AG09309 (cell line): ENCODE measurements at places on chromosomes 2 and 18.

GRCh38 chr2:227117852-227118251, 46.2 kb downstream of the COL4A4 start:
- DNase-seq: no peak

- DNase-seq: no peak
These were observed 82.3 kb downstream of the ARL4C start for GRCh38 chr2:234414596-234414995.

DNA sequence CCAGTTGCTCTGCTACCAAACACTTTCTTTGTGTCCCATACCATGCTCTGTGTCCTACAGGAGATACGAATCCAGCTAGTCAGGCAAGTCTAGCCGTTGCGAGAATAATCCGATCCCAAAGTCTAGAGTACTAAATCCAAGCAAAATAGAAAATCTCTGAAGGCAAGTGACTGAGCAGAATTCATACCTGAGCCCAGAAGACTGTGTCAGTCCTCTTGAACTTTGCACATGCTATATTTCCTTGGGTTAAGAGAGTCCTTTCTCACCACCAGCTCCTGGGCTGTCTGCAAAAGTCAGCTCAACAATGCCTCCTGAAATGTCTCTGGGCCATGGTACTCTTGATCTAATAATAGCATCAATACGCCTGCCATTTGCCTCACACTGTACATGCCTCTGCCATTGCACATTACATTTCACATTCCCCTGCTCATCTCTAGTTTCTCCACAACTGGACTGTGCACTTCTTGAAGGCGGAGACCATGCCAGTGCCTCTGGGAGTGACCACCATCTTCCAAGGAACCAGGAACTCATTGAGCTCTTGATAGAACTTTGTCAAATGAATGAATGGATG, 265.8 kb upstream of the ID2 start:
- DNase-seq: no peak

- no peak for DNase-seq
These were observed 87.3 kb upstream of the ATG16L1 start for GRCh38 chr2:233164128-233164635.

- no peak for DNase-seq
These were observed 45.1 kb upstream of the GPC1 start for GRCh38 chr2:240390091-240391073.

- DNase-seq: no peak
These were observed 215.2 kb downstream of the RAD51AP2 start for GRCh38 chr2:17303054-17303453.
